Osteocyte (in vitro differentiated cells): ENCODE measurements at places on chromosomes 2 and 18.

DNA sequence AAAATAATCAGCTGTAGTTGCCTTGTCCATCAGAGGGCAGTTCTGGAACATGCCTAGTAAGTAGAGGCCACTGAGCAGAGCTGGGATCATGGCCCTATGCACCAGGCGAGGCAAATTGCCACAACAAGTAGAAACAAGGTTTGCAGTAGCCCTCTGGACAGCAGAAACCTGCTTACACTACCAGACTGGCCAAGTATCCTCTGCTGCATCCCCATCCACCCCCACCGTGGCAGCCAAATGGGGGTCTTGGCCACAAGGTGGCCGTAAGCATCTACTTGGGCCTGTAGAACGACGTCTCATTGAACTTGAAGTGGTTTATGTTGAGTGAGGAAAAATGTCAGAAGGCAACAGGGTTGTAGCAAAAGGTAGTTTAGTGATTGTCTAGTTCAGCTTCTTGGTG, 241.2 kb downstream of the ALPK2 start:
- DNase-seq = peak; percentile 60

- DNase-seq = no peak
Measured at GRCh38 chr18:74892066-74892627, 294.5 kb downstream of the ZNF407 start.

- DNase-seq = peak; percentile 90
Measured at GRCh38 chr2:85551698-85552678, 9.3 kb downstream of the GGCX start.

GRCh38 chr2:96874198-96874831, 4.4 kb upstream of the SEMA4C start:
- no peak for DNase-seq

GRCh38 chr2:109526442-109526970, 87.3 kb downstream of the SEPTIN10 start:
- peak; percentile 76 for DNase-seq

GRCh38 chr18:12741351-12741750, 38.5 kb downstream of the PSMG2 start:
- no peak for DNase-seq

- no peak for DNase-seq
Measured at GRCh38 chr18:36419900-36420531, 122.5 kb downstream of the FHOD3 start.

GRCh38 chr2:154952346-154952980, 254.0 kb downstream of the KCNJ3 start:
- no peak for DNase-seq

DNA sequence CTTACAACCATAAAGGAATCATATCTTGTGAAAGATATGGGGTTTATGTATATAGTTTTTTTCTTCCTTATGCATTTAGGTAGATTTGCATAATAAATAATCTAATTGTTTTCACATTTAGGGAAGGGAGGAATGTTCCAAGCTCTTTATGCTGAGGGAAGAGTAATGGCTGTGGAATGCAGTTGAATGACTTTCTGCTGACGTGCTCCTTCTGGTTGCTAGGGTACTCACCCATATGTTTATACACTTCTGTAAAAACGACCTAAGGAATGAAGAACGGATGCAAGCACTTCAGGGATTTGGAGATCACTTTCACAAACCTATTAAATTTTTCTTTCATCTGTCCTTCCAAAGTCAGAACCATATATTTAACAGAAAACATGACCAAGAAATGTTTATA, 29.2 kb upstream of the PPP4R1 start:
- no peak for DNase-seq

DNA sequence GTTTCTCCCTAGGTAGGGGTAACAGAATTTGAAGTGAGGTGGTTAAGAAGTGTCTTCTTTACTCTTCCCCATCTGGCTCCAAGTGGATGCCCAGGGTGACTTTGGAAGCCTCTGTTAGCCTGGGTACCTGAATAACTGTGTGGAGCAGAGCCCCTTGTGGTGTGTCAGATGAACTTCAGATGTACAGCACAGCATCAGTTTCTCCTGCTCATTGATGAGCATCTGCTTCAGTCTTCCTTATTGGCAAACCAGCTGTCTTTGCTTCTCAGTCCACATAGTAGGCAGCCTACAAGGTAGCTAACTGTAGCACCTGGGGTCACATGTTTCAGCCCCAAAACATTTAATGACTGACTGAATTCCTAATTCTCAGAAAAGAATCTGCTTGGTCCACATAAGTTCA, 56.2 kb upstream of the ATP8B1 start:
- no peak for DNase-seq

DNA sequence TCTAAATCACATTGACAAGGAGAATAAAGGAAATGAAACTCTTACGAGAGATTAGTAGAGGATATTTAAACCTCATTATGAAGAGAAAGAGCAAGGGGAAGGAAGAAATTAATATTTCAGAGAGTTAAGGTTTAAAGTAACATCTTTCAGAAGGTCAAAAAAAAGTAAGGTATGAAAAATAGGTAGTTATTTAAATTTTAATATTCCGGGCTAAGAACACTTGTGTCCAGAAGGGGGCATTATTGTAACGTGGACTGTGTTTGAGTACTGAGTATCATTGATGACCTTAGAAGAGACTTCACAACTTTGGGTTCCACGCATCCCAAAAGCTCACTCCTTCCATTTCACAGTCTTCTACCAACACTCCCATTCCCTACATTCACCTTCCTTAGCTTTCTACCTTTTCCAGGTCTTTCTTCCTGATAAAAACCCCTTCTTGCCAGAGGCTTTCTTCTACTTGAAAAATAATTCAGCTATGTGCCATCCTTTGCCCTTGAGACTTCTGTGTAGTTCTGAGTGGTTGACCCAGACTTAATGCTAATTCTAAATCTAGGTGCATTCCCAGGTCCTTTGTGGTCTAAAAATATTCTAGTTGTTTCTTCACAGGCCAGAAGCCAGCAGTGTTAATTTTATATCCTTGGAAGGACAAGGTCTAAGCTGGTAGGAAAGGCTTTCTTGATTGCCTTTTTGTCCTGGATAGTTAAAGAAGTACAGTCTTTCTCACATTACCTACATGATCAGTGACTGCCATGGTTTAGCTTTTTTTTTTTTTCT, 16.5 kb downstream of the DYNC1I2 start:
- no peak for DNase-seq

DNA sequence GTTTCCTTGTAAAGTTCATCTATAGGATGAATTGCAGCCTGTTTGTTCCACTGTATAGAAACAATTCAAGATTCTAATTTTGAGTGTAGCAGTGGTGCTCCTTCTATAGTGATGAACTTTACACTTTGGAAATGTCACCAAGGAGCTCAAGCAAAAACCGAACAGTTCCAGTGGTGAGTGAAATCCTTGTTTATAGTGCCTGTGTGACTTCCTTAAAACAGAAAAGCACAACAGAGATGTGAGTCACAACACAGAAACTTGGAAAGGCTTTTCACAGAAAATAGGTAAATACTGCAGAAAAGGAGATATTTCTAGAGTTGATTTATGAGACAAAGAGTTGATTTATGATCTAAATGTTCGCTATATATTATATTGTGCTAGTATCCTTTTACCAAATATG, 482.0 kb downstream of the PTPRM start:
- DNase-seq = no peak

DNA sequence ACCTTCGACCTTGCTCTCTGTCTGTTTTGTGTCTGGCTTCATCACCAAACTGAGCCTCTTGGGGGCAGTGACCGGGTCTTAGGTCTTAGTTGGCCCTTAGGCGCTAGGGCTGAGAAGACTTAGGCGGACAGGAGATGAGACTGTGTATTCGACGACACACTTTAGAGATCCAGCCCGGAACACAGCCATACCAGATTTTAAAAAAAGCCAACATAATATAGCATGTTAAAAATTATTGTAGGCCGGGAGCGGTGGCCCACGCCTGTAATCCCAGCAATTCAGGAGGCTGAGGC, 9.5 kb upstream of the PROC start:
- DNase-seq = no peak

DNA sequence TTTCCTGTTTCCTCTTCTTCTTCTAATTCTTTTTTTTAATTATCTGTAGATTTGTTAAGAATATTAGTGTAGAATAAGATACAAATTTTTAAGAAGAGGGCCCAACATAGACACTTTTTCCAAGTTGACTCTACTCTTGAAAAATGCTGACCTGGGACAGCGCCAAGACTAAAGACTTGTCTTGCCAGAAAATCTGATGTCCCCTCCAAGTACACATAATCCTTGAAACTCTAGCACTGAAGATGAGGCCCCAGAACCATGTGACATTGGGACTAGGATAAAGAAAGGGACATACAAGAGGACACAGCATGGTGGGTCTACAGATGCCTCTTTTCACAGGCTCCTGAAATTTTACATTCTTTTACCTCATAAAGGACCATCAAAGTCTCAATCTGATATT, 271.6 kb upstream of the SESTD1 start:
- no peak for DNase-seq

GRCh38 chr2:173649527-173650219, 295.0 kb downstream of the CDCA7 start:
- DNase-seq = no peak

DNA sequence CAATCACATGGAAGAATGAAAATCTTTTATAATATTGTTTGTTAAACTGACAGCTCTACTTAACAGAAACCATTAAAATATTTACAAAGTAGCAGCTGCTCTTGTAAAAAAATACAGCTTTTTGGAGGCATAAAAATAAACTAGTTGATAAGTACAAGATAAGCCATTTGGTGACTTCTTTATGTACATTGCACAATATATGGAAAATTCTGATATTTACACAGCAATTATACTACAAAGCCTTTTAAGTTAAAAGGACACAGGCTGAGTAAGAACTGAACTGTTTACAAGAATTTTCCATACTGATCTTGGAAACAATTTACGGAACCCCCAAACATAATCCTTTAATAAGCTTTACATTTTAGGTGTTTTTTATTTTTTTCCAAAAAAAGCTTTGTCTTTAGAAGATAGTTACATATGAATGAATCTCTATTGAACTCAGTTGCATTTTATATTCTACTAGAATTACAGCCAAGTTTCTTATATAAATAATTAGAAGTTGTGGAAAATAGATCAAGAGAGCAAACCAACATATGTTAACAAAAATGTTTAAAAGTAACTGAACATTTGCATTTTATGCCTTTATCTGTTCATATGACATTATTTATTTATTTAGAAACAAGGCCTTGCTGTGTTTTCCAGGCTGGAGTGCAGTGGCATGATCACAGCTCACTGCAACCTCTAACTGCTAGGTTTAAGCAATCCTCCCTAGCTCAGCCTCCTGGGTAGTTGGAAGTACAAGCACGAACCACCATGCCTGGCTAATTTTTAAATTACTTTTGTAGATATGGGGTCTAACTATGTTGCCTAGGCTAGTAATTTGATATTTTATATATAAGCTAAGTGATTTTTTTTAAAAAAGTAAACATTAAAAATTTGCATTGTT, 142.5 kb downstream of the OTX1 start:
- no peak for DNase-seq

GRCh38 chr2:176325732-176326131, 56.5 kb downstream of the MTX2 start:
- DNase-seq = no peak

DNA sequence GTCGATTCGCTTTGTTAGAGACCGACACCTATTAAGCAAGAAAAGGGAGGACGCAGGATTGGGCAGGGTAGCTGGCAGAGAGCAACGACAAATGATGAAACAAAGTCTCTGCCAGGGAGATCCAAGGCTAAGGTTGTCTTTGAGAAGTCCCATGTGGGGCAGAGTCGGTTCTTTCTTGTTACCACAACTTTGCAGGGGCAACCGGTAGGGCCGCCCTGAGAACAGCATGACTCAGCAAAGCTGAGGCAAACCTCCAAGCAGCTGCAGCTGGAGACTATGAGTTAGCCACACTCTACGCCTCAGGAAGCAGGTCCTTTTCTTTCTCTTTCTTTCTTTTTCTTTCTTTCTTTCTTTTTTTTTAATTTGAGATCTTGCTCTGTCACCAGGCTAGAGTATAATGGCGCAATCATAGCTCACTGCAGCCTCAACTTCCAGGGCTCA, 452.3 kb upstream of the ID2 start:
- DNase-seq = peak; percentile 73

DNA sequence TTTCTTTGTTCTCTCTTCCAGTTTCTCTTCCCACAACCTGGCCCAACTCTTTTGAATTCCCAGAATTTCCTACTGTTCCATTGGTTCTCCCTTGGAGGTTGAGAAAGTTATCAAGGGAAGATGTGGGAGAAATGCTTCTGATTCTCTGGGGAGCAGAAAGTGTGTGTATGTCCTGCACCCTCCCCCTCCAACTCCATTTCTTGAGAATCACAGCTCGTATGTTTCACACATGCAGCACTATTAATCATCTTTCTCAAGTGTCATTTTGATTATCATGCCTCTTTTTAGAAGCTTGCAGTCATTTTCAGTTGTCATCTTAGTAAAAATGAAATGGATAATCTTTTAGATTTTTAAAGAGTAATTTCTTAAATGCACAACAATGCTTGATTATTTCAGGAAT, 296.8 kb upstream of the SLC39A10 start:
- no peak for DNase-seq

DNA sequence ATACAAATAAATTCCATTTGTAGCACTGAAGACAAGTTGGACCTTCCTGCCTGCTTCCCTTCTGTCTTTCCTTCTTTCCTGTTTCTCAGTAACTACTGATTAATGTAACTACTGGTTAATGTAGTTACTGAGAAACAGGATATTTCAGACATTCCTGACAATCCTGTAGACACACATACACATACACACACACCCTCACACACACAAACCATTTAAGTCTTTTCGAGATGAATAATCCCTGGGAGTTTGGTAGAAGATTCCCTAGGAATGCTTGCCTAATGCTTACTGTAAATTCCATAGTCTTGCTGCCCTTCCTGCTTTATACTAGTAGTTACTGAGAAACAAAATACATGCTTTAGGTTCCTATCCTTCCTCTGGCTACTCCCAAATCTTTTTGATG, 83.9 kb downstream of the PIK3C3 start:
- no peak for DNase-seq

DNA sequence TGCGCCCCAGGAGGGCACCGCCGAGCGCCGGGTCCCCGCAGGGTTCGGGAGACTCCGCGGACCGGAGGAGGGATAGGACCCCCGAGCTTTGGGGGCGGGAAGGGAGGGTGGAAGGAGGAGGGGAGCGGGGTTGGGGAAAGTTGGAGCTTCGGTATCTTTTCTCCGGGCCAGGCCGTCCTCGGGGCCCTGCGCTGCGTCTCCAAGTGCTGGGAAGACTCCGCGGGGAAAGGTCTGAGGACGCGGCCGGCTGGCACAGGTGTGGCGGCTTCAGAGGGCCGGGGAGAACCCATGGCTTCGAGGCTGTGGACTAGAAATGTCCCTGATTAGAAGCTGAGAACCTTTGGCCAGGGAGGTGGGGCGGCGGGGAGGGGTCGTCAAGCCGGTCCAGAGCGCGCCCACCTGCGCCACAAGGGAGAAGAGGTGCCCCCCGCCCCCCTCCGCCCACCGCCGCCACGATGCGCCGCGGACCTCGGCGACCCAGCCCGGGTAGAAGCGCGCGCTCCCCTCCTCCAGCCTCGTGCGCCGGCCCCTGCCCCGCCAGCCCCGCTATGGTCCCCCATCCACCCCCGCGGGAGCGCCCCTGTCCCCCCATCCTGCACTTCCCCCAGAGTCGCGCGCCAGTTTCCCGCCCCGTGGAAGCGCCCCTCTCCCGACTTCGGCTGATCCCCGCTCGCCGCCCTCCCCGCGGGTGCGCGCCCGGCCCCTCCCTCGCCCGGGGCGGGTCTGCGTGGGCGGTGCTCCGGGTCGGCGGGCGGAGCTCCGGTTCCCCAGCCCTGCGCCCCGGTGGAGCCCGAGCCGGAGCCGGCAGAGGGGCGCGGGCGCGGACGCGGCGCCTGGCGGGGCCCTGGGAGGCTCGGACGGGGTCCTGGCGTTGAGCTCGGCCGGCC, at the start of gene SNTG2:
TSS of gene SNTG2 (plus strand) at position 770 of the 887 bp plus-strand sequence. CDS start 148 bp downstream, outside the sequence.
- DNase-seq = no peak
